Thoracic aorta endothelial cell (primary cell): ENCODE measurements at places on chromosomes 2 and 18. TPM values are rescaled to one million over a fixed set of nuclear protein-coding genes. Genes with fewer than 3 reads are reported as not detected.

Gene GAL3ST2
- total RNA-seq, result not detected in 2 replicates

Gene CRACDL
- 4.1 and 12.2 TPM in 2 replicates for total RNA-seq

Gene CROCC2
- not detected in 2 replicates for total RNA-seq

Gene LOXHD1
- total RNA-seq, result not detected in 2 replicates

Gene PLA2R1
- 13.3 and 21.4 TPM in 2 replicates for total RNA-seq

Gene SPOPL
- total RNA-seq, result 23.7 and 25.9 TPM in 2 replicates
